Breast epithelium (tissue), 4 donors: ENCODE measurements at places on chromosomes 11 and 22.

GRCh38 chr11:96361778-96362177 lies 18.8 kb upstream of the MAML2 start:
- DNase-seq: no peak

GRCh38 chr11:48164836-48165235 lies 51.8 kb upstream of the OR4B1 start:
- DNase-seq: no peak

- no peak for DNase-seq
These were observed 32.2 kb downstream of the ART5 start for GRCh38 chr11:3609416-3610265.

GRCh38 chr11:119047205-119047604 lies 9.8 kb downstream of the HYOU1 start:
- DNase-seq: no peak

DNA sequence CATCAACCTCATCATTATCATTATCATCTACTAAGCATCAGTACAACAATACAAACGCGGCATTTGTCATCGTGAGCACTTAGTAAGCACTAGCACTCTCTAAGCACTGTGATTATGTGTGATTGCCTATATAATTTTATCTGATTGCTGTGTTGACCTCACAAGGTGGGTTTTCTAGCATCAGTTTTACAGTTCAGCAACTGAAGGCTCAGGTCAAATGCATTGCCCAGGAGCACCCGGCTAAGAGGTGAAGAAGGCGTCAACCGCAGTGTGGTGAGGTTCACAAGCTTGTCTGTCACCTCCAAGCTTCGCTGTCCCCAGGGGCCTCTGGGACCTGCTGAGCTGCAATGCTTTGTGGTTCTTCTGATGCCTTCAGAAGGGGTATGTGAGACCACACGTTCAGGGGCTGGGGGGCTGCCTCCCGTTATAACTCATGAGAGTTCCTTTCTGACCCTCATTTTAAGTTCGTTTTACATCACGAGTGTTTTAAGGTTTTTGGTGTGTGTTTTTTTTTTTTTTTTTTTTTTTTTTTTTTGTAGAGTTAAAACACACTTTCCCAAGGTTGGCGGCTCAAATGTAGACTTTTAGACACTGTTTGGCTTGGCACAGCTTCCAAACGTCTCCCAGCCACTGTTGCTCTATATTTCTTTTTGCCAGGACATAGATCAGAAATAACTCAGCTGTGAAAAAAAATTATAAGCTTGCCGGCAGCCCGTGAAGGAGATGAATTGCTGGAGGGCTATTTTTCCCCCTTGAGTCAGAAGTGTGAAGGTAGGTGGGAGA lies 33.8 kb upstream of the SCUBE1 start:
- no peak for DNase-seq

- no peak for DNase-seq
These were observed 17.9 kb upstream of the KCNQ1OT1 start for GRCh38 chr11:2717561-2718325.

DNA sequence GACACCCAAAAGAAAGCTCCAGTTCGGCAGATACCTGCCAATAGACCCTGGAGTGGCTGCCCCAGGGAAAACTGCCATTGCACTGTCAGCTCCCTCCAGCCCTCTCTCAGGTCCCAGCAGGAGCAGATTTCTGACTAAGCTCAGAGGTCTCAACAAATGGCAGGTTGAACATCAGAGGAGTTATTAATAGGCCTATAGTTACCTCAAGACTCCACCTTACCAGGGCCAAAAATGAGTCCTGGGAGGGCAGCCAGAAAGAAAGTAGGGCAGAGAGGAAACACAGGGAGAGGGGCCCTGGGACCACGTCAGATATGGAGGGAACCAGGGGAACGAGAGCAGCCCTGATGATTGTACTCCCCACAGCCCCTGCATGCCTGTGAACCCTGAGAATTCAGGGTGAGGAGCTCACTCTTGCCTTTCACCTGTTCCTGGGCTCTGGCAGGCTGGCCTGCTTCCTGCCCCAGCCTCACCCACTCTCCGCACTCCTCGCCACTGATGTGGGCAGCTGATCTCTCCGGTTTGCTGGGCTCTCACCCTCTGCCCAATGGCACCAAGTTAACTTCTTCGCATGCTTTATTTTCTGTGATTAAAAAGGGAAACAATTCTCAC lies 4.3 kb upstream of the RGL4 start:
- DNase-seq: no peak

DNA sequence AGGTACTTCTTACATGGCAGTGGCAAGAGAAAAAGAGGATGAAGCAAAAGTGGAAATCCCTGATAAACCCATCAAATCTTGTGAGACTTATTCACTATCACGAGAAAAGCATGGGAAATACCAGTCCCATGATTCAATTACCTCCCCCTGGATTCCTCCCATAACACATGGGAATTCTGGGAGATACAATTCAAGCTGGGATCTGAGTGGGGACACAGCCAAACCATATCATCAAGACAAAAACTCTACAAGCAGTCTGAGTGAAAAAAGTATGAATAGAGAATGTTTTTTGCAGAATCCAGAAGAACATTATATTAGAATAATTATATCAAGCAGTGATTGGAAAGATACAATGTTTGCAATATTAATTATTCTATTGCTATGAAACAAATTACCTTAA lies 893.7 kb downstream of the FAM181B start:
- no peak for DNase-seq

GRCh38 chr22:45469281-45470073 lies 33.2 kb upstream of the FBLN1 start:
- DNase-seq: peak; percentile 91

- DNase-seq: no peak
These were observed 46.4 kb upstream of the ARHGAP42 start for GRCh38 chr11:100640646-100641045.

DNA sequence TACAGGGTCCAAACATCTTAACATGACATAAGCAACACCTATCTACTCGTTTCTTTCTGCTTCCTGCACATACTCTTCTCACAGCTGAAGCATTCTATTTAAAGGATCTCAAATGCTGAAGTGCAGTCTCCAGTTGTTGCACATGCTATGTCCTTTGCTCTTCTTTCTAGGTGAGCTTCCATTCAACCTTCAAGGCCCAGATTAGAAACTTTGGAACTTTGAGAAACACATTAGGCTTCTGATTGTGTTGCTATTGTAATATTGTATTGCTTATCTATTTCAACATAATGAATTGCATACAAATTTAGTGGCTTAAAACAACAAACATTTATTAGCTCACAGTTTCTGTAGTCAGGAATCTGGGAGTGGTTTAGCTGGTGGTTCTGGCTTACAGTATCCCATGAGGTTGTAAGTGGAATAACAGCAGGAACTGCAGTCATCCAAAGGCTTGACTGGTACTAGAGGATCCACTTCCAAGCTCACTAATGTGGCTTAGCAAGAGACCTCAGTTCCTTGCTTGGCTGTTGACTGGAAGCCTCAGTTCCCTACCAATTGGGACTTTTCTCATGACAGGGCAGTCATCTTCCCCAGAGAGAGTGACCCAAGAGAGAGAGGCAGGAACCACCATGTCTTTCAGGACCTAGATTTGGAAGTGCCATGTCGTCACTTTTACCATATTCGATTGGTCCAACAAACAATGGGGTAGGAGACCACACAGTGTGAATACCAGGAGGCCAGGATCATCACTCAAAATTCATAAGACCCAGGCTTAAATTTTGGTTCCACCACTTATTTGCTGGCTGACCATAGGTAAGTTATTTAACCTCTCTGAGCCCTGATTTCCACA lies 27.2 kb upstream of the RASSF10 start:
- DNase-seq: no peak

GRCh38 chr22:35345808-35346505 lies 34.9 kb upstream of the HMOX1 start:
- DNase-seq: no peak

- no peak for DNase-seq
These were observed 660.6 kb downstream of the ETS1 start for GRCh38 chr11:127926721-127927120.

DNA sequence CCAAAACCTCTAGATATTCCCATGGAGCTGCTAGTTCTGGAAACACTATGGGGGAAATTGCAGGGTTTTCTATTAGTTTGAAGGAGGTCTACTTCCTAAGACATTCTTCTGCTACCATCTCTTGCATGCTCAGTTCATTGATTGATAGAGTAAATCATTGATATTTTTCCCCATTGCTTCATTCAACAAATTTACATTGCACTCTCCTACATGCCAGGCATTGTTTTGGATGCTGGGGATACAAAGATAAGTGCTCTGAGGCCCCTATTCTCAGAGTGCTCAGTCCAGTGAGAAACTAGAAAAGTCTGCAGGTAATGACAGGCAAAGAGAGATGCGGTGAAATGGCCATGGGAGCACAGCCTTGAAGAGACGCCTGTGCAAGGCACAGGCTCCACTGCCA lies 313.1 kb downstream of the KIRREL3 start:
- no peak for DNase-seq

DNA sequence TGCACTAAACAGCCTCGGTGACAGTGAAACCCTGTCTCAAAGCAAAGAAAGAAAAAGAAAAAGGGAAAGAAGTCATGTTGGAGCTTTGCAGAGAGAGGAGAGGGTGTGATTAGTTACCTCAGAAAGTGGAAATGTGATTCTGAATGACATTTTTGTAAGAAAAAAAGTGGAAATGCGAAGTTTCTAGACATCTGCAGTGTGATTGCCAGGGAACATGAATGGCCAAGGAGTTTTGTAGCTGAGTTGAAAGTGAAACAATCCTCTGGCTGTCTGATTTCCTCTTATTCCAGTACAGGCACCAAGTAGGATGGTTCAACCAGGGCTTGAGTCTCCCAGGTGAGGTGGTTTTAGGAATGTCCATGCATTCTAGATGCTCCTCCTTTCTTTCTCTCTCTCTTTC lies 17.8 kb upstream of the SYVN1 start:
- no peak for DNase-seq

DNA sequence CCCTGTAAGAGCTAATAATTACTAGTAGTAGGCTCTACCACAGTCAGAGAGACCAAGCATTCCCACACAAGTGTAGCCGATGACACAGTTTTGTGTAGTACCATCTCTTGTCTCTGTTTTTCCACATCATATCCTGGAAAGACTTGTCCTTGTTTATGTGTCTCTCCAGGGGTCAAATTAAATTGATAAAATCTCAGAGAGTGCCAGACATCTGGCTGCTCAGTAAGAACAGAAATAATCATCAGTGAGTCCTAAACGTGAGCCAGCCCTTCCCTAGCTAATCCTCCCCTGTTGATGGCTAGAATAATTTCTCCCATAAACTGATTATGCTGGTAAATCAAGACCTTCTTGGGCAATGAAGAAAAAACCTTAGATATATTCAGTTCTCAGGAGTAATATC lies 111.4 kb upstream of the GRAMD1B start:
- DNase-seq: no peak

DNA sequence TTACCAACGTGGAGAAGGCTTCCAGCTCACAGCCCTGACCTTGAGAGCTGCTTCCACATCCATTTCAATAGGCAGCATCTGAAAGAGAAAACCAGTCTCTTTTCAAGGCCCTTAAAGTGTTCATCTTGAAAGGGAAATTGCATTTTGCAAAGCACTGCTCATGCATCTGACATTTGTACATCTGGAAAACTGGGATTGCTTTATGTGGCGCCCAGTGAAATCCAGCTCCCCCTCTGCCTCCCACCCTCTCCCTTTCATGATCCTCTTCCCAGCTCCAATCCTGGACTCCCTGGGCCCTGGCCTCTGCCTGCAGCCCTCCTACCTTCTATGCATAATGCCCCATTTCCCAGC lies 17.4 kb downstream of the TP53AIP1 start:
- DNase-seq: no peak

DNA sequence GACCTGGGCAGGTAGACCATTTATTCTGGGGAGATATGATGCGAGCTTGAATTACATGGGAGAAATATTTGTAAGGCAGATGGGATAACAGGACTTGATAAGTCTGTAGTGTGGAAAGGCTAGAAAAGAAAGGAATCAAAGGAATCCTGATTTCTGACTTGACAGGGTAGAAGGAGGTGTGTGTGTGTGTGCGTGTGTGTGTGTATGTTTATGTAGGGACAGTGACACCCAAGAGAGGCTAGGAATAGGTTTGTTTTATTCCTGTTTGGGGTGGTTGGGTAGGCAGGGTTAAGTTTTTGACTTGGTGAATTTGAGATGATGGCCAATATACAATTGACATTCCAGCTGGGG lies 390 bp upstream of the HTATIP2 start:
- DNase-seq: no peak

DNA sequence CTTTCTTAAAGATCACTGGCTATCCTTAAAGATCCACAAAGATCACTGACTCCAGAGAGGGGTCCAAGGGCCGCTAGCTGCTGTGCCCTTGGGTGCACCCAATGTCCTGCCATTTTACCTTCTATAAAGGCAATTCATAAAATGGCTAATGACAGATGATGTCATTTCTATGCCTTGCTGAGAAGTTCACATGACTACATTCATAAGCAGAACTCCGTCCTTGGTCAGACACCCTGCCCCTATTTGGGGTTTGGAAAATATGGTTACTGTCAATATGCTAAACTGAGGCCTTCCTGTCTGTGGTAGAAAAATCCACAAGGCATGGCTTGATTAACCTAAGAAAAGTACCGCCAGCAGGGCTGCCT lies 60.9 kb upstream of the BMAL1 start:
- DNase-seq: no peak

DNA sequence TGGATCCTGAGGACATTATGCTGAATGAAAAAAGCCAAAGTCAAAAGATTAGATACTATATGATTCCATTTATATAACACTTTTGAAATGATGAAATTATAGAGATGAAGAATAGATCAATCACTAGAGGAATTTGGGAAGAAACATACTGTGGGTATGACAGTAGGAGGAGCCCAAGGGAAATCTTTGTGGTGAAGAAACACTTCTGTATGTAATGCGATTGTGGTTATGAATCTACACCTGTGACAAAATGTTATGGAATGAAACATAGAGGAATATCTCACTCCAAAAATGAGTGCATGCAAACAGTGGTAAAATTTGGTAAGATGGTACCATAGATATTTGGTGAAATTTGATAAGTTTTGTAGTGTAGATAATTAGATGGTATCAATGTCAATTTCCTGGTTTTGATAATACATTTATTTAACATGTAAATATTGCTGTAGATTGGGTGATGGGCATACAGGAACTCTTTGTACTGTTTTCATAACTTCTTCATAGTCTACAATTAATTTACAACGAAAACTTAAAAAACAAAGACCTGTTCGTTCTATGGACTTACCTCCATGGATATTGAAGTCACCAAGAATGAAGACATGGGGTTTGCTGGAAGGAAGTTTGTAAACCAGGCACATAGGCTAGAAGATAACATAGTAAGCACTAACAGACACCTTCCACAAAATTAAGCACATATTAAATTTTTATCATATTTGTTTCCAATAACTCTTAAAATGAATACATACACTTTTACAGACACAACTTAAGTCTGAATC lies 11.5 kb downstream of the MRGPRX1 start:
- no peak for DNase-seq

DNA sequence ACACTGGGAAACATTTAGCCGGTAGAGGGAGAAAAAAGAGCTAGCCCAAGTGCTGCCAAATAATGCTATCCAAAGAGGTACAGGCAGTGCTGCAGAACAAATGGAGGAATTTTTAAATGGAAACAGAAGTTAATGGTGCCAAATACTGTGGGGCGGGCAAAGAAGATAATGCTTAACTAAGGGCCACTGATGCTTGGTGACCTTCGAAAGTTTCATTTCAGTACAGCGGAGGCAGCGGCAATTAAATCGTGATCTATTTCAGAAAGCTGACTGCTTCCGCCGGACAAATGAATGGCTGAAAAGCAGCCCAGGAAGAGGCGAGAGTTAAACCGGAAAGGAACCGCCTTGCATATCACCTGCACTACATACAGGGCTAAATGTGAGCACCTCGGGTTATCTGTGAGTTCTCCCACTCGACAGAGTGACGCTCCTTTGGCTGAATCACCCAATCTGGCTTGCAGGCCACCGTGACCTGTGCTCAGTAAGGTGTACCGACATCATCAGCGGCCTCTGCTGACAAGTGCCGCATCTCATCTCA lies 42.1 kb downstream of the CADM1 start:
- no peak for DNase-seq
